ENCODE measurements at places on chromosomes 6 and 20.

GRCh38 chr6:33213166-33213988 is 5.1 kb downstream of the RING1 start:
- DNase-seq = no peak
- peaks cover 14% of the 10 kb centered on the region for H3K27me3 ChIP-seq
- H3K27ac ChIP-seq = peak overlapping the region; percentile 0
- H3K4me1 ChIP-seq = peaks cover 36% of the 10 kb centered on the region

GRCh38 chr6:105838171-105838570 is 248.0 kb upstream of the PRDM1 start:
- no peak overlapping the region for H3K27ac ChIP-seq
- H3K27me3 ChIP-seq = no peaks in the 10 kb centered on the region
- DNase-seq = no peak

GRCh38 chr6:83868639-83869038 is 9.2 kb downstream of the CYB5R4 start:
- no peaks in the 10 kb centered on the region for H3K27me3 ChIP-seq
- peaks cover 27% of the 10 kb centered on the region for H3K4me1 ChIP-seq
- DNase-seq = peak; percentile 64

DNA sequence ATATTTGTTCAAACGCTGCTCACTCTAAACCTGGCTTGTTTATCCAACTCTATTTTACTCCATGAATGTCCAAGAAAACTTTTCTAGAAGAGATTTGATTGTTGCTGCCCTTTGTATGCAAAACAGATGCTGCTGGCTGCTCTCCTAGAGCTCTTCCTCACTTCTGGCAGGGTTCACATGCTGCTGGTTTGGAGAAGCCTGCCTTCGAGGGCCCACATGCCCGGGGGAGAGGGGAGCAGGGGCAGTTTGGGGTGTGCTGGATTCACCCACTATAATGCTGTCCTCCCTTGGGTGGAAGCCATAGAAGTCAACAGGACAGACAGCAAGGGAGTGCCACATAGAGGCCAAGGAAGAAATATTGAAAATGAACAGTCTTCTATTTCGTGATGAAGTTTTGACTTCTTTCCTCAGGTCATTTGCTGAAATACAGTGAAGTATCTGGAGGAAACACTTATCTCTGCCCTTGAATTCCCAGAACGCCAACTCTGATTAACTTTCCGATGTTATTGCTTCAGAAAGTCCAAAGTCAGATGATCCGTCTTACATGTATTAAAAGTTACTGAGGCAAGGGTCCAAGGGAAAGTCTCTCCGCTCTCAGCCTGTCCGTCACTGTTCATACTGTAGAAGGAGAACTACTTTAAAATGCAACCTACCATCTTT is 32.4 kb downstream of the LY86 start:
- H3K27me3 ChIP-seq = peaks cover 2% of the 10 kb centered on the region
- H3K36me3 ChIP-seq = no peaks in the 10 kb centered on the region
- no peak overlapping the region for H3K4me3 ChIP-seq
- DNase-seq = no peak
- no peaks in the 10 kb centered on the region for H3K4me1 ChIP-seq

- no peak for DNase-seq
- no peak overlapping the region for H3K27ac ChIP-seq
- peaks cover 6% of the 10 kb centered on the region for H3K4me1 ChIP-seq
- H3K36me3 ChIP-seq = no peaks in the 10 kb centered on the region
- no peak overlapping the region for H3K4me3 ChIP-seq
Observed at GRCh38 chr6:43871933-43872332, 101.9 kb downstream of the VEGFA start.

DNA sequence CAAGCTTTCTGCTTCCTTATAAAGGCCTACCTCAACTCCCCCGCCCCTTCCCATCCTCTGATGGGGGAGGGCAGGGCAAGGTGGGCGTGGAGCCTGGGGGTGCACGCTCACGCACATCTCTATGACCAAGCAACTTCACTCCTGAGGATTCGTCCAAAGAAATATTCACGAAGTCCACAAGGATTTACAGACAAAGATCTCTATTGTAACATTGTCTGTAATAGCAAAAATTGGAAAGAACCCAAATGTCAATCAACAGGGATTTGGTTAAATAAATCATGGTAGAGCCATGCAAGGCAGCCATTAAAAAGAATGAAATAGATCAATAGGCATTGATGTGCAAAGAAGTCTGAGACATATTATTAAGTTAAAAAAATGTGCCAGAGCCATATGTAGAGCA is 130.4 kb upstream of the AFDN start:
- H3K36me3 ChIP-seq = no peaks in the 10 kb centered on the region
- H3K4me3 ChIP-seq = no peak overlapping the region
- no peaks in the 10 kb centered on the region for H3K4me1 ChIP-seq
- no peak overlapping the region for H3K27ac ChIP-seq

GRCh38 chr6:38792356-38792755 is 77.2 kb downstream of the DNAH8 start:
- H3K36me3 ChIP-seq = no peaks in the 10 kb centered on the region
- H3K4me1 ChIP-seq = no peaks in the 10 kb centered on the region
- no peak overlapping the region for H3K4me3 ChIP-seq
- no peak overlapping the region for H3K27ac ChIP-seq
- no peak for DNase-seq
- H3K27me3 ChIP-seq = peaks cover 2% of the 10 kb centered on the region

- no peaks in the 10 kb centered on the region for H3K36me3 ChIP-seq
- no peaks in the 10 kb centered on the region for H3K27me3 ChIP-seq
- peaks cover 61% of the 10 kb centered on the region for H3K4me1 ChIP-seq
- peak overlapping the region; percentile 91 for H3K27ac ChIP-seq
Observed at GRCh38 chr6:113184736-113185135, 672.4 kb upstream of the MARCKS start.

DNA sequence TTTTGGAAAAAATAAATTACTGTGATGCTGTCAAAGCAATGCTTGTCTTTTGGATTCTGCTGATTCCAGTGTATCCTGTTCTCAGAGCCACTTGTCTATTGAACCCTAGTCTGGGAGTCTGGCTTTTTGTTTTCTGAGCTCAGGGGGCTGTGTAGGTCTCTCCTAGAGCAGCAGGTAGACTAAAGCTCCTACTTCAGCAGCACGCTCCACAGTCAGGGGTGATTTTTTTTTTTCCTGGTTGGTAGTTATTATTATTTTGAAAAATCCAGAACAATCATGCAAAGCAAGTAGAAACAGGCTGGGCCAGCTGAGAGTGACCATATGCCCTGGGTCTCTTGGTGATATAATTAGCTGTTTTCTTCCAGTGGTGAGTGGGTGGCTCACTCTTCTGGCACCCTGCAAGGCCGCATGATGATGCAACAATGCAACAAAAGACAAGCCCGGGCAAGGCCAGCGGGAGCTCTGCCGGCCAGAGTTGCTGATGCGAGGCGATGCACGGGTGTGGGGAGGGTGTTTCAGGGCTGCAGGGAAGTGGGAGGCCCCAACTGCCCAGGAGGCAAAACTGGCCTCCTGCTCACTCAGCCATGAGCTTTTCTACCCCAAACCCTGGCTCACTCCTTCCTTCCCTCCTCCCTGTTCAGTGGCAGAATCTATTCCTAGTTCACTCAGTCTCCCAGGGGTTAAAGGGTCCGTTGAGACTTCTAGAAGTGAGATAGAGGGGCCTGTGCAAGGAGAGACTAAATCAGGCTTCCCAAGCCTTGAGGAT is 11.5 kb upstream of the CDKN1A start:
- peak; percentile 97 for DNase-seq
- peak overlapping the region; percentile 57 for H3K4me3 ChIP-seq
- H3K27ac ChIP-seq = peak overlapping the region; percentile 97
- peaks cover 26% of the 10 kb centered on the region for H3K4me1 ChIP-seq
- H3K27me3 ChIP-seq = no peaks in the 10 kb centered on the region

DNA sequence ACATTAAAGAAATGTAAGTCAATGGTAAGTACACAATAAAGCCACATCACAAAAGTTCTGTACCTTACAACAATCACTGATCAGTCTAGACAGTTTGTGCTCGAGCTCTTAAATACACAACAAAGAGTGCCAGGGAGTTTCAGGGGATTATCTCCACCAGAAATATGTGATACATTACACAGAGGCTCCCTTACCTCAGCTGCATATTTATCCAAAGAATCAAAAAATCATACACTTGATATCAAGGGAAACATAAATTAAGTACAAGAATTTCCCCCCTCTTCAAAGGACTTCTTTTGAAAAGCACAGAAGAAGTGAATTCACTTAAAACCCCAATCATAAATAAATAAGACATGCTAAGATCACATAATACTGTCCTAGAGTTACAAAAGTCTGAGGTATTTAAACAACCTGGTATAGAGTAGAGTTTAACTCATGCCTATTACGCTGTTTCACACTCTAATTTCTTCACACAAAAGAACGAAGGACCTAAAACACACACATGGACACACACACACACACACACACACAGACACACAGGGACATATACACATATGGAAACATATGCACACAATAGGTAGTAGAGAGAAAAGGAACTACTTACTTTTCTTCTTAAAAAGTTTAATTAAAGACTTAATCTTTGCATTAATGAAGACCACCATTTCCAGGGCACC is 528 bp downstream of the NHSL1 start:
- H3K27me3 ChIP-seq = no peaks in the 10 kb centered on the region
- no peaks in the 10 kb centered on the region for H3K36me3 ChIP-seq
- no peak overlapping the region for H3K4me3 ChIP-seq
- DNase-seq = no peak
- H3K27ac ChIP-seq = no peak overlapping the region
- peaks cover 8% of the 10 kb centered on the region for H3K4me1 ChIP-seq

- no peaks in the 10 kb centered on the region for H3K36me3 ChIP-seq
- DNase-seq = no peak
Observed at GRCh38 chr20:33868595-33868994, 57.4 kb downstream of the CHMP4B start.

- no peaks in the 10 kb centered on the region for H3K36me3 ChIP-seq
- H3K27me3 ChIP-seq = peaks cover 5% of the 10 kb centered on the region
- no peak for DNase-seq
- H3K27ac ChIP-seq = no peak overlapping the region
Observed at GRCh38 chr6:13445005-13445743, 42.2 kb downstream of the GFOD1 start.

- no peak overlapping the region for H3K27ac ChIP-seq
- peaks cover 13% of the 10 kb centered on the region for H3K4me1 ChIP-seq
- H3K27me3 ChIP-seq = no peaks in the 10 kb centered on the region
- H3K36me3 ChIP-seq = no peaks in the 10 kb centered on the region
- no peak for DNase-seq
- no peak overlapping the region for H3K4me3 ChIP-seq
Observed at GRCh38 chr6:113315879-113316278, 541.3 kb upstream of the MARCKS start.

GRCh38 chr6:105493736-105494135 is 90.9 kb upstream of the PREP start:
- no peak overlapping the region for H3K4me3 ChIP-seq
- H3K27me3 ChIP-seq = no peaks in the 10 kb centered on the region
- H3K27ac ChIP-seq = no peak overlapping the region
- no peaks in the 10 kb centered on the region for H3K36me3 ChIP-seq
- DNase-seq = no peak

DNA sequence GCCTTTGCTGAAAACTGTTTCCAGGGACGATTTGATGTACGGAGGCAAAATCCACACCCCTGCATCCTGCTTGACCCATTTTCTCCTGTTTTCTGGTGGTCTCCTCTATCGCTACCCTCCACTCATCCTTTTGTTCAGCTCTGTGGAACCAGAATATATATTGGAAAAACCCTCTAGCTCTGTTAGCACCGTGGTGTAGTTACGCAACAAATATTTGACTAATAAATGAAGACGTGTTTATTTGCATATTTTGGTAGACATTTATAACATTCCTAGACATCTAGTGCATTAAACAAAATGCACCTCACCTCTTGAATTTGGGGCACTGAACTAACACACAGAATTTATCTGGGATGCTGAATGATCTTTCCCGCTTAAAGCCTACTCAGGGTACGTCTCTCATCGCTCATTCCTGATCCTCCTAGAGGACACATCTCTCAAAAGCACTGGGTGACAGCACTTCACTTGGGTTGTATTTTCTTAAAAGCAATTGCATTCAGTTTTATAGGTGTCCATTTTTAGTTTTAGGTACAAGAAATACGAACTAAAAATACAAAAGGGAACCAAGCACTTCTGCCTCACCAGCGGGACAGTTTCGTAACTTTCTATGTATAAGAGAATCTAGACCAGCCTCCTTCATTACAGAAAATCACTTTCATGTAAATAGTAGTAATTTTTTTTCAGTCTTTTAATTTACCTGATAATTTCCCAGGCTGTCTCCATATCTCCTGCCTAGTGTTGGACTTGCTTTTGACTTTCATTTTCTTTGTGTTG is 59.2 kb downstream of the SNRNP48 start:
- no peak for DNase-seq
- H3K27ac ChIP-seq = no peak overlapping the region
- H3K4me1 ChIP-seq = peaks cover 62% of the 10 kb centered on the region
- H3K36me3 ChIP-seq = no peaks in the 10 kb centered on the region

GRCh38 chr6:122647765-122648164 is 37.6 kb downstream of the PKIB start:
- H3K27ac ChIP-seq = no peak overlapping the region
- no peaks in the 10 kb centered on the region for H3K27me3 ChIP-seq
- no peaks in the 10 kb centered on the region for H3K36me3 ChIP-seq
- H3K4me1 ChIP-seq = no peaks in the 10 kb centered on the region
- DNase-seq = no peak

DNA sequence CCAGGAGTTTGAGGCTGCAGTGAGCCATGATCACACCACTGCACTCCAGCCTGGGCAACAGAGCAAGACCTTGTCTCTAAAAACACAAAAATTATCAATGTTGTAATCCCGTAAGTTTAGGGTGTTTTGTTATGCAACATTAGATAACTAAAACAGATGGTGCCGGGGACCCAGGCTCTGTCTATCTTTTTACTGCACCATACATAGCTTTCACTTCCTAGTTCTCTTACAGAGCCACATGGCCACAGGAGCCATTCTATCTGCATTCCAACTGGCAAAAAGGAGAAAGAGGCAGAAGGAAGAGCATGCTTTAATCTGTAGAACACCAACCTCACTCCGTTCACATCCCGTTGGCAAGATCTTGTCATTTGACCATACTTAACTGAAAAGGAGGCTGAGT is 5.4 kb upstream of the TCF15 start:
- no peak overlapping the region for H3K4me3 ChIP-seq
- H3K36me3 ChIP-seq = peaks cover 4% of the 10 kb centered on the region
- no peak for DNase-seq
- H3K4me1 ChIP-seq = peaks cover 5% of the 10 kb centered on the region
- H3K27me3 ChIP-seq = peaks cover 43% of the 10 kb centered on the region
- no peak overlapping the region for H3K27ac ChIP-seq

DNA sequence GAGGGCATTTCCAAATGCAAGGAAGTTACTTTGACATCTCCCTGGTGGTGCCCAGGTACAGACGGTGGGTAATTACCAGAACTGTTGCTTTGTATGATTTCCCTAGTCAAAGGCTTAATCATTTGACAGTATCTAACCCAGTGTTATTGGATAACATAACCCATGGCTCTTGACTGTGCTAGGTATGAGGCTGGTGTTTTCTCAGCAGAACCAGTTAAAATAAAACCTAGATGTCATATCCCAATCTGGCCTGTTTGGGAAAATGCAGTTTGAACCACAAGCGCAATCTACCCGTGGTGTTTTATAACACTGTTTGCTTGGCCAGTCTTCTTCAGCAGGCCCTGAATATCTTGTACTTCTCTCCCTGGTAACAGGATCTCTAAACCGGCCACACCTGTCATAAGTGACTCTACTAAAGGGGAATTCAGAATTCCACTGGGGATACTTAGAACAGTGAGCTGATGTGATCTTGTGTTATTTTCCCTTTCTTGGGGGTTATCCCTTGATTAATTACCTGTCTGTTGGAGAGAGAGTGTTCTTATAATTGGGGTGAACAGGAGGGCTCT is 32.8 kb downstream of the PPP1R14C start:
- H3K4me3 ChIP-seq = no peak overlapping the region
- no peak for DNase-seq
- no peaks in the 10 kb centered on the region for H3K4me1 ChIP-seq
- no peaks in the 10 kb centered on the region for H3K36me3 ChIP-seq
- no peak overlapping the region for H3K27ac ChIP-seq

All from HFFc6 (cell line).